ENCODE measurements at places on chromosomes 1 and 21.

DNA sequence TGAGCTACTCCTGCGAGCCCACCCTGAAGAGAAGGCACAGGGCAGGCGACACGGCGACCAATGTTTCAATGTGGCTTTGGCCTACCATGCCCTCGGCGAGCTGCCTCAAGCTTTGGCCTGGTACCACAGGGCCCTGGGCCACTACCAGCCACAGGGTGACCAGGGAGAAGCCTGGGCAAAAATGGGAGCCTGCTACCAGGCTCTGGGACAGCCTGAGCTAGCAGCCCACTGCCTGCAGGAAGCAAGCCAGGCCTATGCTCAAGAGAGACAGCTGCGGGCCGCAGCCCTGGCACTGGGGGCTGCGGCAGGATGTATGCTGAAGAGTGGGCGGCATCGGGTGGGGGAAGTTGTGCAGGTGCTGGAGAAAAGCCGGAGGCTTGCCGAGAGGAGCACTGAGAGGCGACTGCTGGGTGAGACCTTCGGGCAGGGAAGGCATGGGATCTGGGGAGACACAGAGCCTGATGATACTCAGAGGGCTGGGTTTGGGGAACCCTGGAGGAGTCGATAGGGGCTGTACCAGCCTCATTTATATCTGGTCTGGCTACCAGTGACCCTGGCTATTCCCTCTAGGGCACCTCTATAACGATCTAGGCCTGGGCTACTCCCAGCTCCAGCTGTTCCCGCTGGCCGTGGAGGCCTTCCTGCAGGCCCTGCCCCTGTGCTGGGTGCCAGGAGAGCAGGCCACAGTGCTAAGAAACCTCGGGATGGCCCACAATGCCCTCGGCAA is 2.3 kb downstream of the TTC24 start:
- DNase-seq = no peak

DNA sequence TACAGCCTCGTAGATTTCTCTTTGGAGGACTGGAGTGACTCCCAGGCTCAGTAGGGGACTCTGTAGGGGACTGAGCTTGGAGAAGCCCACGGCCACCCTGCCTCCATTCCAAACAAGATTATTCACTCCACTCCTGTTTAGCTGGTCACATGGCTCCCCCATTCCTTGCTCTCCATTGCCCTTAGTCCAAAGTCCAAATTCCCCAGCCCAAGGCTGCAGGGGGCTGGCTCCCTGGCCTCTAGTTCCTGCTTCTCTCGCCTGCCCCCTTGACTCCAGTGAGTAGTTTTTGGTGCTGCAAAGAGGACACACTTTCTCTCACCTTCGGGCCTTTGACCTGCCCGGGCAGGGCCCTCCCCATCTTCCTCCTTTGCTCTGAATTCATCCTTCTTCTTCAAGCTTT is 403.3 kb downstream of the KIF26B start:
- DNase-seq = no peak

DNA sequence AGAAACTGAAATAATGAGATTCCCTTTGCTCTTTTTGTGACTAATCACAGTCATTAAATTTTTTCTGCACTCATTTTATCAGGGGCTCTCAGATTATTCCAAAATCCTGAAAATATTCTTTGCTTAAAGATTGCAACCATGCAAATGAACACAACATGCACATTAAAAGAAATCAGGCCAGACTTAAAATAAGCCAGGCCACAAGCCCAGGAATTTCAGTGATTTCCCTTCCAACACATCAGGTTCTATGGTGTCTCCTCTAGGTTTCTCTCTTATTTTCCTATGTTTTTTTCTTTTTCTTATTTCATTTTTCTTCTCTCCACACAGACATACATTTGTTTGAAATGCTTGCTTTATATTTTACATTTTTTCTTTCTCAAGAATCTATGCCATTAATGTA is 65.3 kb downstream of the NIBAN1 start:
- no peak for DNase-seq

GRCh38 chr21:31879911-31880310 is 7.1 kb downstream of the HUNK start:
- DNase-seq = no peak

- no peak for DNase-seq
Observed at GRCh38 chr1:13651279-13651678, 48.7 kb upstream of the PRDM2 start.

GRCh38 chr1:100936194-100936967 is 40.5 kb downstream of the SLC30A7 start:
- no peak for DNase-seq

- DNase-seq = no peak
Observed at GRCh38 chr1:65355031-65355712, 45.8 kb downstream of the DNAJC6 start.

DNA sequence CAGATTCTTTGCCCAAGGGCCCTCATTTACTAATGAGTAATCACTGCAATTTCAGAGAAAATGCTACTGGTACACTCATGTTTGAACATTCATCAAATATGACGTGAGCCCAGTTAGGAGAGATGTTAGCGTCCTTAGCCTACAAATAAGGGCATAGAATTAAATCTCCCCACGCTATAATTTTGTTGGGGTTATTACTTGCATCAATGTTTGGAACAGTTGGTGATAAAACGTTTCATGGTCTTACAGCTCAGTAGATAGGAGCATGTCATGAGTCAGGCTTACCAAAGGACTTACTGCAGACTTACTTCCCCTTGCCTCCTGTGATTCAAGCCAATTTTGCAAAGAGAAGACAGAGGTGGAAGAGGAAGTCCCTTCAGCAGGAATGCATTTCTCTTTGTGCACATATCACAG is 304.0 kb downstream of the KIF26B start:
- DNase-seq = no peak

DNA sequence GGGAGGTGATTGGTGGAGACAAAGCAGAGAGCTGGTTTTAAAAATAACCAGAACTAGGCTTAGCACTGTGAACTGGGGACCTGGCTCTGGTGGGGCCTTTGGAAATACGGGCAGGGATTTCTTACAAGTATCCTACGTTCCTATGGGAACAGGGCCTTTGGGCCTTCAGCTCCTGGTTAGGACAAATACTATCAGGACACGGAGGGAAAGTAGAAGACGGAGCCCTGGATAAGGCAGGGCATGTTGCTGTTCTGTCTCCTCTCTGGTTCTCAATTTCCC is 5.3 kb upstream of the MYOG start:
- no peak for DNase-seq

DNA sequence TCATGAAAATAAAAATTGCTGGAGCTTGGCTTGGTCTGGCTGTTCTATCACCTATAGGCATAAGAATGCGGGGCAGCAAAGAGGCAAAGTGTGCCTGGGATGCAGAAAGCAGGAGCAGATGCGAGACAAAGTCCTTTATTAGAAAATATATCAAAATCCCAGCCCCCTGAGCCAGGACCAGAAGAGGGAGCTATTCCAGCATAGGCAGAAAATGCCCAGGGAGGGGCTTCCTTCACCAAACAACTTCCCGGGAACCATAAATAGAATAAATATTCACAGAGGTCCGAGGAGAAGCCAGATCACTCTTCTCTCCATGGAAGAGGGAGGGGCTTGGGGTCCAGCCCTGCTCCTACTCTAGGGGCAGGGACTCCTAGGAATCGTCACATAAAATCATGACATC is 5.0 kb downstream of the PPOX start:
- DNase-seq = no peak

DNA sequence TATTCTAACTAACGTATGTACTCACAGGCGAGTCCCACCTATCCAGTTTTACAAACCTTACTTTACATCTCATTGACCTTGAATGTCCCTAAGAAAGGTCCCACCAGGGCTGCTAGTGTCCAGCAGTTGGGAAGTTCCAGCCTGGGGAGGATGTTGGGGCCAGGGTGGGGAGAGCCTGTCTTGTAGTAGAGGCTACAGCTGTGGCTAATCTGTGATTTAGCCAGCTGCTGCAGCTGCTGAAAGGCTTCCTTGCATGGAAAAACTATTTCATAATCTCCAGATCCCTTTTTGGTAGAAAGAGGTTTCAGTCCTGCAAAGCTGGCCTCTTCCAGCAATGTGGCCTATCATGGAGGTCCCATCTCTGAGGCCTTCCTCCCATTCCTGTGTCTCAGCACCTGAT is 23.1 kb downstream of the TNN start:
- no peak for DNase-seq

DNA sequence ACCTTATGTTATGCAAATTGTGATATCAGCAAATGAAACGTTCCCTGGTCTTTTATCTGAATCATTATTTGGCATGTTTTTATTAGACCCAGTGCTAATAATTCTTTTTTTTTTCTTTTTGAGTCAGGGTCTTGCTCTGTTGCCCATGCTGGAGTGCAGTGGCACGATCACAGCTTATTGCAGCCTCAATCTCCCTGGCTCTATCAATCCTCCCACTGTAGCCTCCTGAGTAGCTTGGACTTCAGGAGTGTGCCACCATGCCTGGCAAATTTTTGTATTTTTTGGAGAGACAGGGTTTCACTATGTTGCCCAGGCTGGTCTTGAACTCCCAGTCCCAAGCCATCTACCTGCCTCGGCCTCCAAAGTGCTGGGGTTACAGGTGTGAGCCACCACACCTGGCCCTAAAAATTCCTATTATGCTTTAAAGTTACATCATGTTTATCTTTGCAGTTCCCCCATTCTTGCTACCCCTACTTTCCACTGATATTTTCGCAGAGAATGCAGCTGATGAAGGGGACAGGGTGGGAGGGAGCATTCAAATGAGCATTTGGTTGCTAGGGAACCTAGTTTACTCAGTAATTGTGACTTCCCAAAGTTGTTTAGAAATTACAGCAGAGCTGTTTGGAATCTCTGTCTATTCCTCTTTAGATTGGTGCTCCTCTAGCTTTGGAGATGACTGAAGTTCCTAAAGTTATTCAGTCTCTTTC is 18.4 kb downstream of the C1orf21 start:
- no peak for DNase-seq

DNA sequence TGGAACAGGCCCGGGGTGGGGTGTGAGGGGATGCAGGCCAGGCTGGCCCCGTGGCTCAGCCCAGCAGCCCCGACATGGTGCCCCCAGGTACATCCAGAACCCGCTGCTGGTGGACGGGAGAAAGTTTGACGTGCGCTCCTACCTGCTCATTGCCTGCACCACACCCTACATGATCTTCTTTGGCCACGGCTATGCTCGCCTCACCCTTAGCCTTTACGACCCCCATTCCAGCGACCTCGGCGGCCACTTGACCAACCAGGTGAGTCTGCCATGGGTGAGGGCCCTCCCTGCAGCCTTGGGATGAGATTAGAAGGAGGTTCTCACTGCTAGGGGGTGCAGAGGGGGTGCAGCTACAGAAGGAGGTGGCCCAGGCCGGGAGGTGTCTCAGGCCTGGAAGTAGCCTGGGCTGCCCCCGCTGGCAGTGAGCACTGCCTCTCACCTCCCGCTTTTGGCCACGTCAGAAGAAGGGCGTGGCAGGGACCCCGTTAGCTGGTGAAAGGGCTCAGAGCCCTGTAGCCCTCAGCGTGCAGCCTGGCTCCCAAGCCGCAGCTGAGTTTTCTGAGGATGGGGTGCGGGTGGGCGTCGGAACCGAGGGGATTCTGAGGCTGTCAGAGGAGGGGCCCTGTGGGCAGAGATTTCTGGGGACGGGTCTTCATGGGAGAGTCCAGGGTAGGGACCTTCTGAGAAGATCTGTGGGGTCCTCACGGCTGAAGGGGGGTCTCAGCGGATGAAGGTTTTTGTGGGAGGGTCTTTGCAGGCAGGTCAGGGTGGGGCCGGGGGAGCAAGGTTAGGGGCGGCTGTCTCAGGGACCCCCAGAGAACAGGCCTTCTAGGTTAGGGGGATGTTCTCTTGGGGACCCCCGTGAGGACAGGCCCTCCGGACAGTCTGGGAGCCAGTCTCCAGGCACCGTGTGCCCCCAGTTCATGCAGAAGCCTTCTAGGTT is 10.4 kb downstream of the TTLL10 start:
- DNase-seq = no peak

- DNase-seq = no peak
Observed at GRCh38 chr1:238323490-238323889, 432.8 kb upstream of the ZP4 start.

DNA sequence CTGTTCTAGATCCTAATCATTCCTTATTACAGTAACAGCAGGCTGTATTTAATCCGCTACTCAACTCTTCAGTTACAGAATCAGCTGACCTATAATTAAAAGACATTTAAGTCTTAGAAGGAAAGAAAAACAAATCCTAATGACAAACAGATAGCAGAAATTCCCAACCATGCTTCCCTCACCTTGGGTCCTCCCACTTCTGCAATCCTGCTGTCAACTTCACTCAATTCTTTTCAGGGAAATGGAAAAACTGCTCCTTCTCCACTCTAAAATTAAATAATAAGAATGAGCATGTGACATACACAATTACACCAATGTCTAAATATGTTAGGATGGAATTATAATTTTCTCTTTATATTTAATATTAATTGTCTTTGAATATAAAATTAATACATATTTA is 182.6 kb upstream of the LYPLAL1 start:
- DNase-seq = no peak

GRCh38 chr1:224182057-224182865 is 779 bp upstream of the DEGS1 start:
- DNase-seq = no peak

DNA sequence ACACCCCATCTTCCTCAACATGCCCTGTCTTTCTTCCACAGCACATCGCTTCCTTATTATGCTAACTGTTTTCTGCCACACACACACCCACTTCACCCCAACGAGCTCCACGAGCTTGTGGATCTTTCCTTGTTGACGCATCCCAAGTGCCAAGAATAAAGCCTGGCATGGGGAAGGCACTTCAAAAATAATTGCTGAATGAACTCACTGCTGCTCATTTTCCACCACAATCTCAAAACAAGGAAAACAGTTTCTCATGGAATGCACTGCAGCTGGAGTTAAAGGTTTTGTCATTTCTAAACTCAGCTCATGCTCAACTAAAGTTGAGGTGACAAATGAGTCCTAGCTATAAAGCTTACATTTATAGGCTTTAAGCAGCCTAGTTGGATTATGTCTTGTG is 86.0 kb downstream of the TIAM1 start:
- DNase-seq = no peak

DNA sequence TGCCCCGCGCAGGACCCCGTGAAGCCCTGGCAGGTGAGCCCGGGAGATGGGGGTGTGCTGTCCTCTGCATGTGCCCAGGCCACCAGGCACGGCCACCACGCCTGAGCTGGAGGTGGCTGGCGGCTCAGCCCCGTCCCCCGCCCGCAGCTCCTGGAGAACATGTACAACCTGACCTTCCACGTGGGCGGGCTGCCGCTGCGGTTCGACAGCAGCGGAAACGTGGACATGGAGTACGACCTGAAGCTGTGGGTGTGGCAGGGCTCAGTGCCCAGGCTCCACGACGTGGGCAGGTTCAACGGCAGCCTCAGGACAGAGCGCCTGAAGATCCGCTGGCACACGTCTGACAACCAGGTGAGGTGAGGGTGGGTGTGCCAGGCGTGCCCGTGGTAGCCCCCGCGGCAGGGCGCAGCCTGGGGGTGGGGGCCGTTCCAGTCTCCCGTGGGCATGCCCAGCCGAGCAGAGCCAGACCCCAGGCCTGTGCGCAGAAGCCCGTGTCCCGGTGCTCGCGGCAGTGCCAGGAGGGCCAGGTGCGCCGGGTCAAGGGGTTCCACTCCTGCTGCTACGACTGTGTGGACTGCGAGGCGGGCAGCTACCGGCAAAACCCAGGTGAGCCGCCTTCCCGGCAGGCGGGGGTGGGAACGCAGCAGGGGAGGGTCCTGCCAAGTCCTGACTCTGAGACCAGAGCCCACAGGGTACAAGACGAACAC is 1.8 kb downstream of the TAS1R3 start:
- no peak for DNase-seq

- DNase-seq = no peak
Observed at GRCh38 chr1:110462964-110463363, 12.0 kb downstream of the PROK1 start.

Data from H54 (cell line).